Glomerular endothelial cell (primary cell): ENCODE measurements at places on chromosomes 7 and 10. TPM values are rescaled to one million over a fixed set of nuclear protein-coding genes. Genes with fewer than 3 reads are reported as not detected.

Gene DNAH11
- under 0.01 and 3.4 TPM in 2 replicates for total RNA-seq

DNA sequence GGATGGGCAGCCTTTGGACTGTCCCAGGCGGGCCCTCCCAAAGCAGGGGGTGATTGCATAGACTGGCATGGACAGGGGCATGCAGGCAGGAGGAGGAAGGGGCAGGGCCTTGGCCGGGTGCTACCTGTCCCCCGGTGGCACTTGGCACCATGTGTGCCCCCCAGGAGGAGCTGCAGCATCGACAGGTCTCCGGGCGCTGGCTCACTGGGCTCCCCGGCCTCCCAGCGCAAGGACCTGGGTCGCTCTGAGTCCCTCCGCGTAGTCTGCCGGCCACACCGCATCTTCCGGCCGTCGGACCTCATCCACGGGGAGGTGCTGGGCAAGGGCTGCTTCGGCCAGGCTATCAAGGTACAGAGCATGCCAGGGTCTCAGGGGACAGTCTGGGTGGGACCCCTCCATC lies 23.2 kb downstream of the LIMK1 start:
- no peak for DNase-seq

DNA sequence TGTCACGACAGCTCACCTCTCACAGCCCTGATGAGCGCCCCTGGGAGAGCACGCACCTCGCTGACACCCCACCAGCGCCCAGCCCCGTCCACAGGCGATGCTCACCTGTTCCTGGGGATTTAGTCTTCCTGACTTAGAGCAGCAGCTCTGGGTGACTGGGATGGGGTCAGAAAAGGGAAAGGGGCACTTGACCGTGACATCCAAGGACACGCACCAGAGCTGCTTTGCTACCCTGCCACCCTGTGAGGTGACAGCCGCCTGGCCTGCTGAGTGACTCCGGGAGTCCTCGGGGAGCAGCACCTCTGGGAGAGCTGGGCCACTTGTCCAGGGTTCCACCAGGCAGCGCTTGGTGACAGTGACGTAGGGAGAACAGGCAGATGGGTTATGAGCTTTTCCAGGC lies 148.2 kb downstream of the PRKAG2 start:
- DNase-seq: no peak

DNA sequence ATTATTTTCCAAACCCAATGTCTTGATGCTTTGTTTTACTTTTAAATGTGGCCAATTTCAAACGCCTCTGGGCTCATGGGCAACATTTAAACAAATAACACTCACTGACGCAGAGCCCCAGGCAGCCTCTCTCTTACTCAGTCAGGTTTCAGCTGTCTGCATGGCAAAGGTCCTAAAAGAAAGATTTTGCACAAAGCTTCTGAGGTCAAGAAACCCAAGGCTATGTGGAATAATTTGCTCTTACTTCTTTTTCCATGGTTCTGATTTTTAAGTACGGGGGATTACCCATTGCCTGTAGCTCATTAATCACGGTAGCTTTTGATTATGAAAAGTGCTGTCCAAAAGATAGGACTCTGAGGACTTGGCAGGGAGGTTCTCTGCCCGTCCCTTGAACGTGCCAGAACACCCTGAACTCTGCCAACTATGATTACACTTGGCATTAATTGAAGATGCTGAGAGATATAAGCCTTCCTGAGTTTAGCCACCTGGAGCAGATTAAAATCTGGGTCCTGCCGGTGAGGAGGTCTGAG lies 14.1 kb upstream of the MSRB2 start:
- no peak for DNase-seq

Gene NYAP1
- total RNA-seq: 2.5 and 3.6 TPM in 2 replicates

GRCh38 chr10:104608091-104608828 lies 32.8 kb upstream of the SORCS3 start:
- DNase-seq: no peak

DNA sequence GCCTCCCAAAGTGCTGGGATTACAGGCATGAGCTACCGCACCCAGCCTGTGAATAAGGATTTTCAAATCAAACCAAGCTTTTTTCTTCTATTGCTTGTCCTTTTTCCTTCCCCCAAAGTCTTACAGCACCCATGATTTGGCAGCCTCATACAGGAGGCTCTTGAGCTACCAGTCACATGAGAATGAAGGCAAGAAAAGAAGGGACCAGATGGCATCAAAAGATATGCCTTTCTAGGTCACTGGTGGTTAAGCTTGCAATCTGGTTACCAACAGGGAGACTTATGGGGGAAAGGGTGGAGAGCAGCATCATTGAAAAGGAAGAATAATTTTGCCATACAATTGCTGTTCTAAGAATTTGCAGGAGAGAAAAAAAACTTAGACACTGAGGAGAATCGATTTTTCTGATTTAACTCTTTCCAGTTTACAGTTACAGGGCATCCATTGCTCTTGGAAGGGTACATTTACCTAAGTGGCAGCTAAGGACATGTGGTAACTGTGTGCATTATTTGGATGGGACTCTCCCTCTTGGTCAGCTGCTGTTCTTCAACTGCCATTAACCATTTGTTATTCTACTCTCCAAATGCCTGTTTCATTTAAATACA lies 29.5 kb downstream of the SMNDC1 start:
- no peak for DNase-seq

GRCh38 chr7:123734498-123734897 lies 14.3 kb downstream of the WASL start:
- no peak for DNase-seq

- no peak for DNase-seq
These were observed 712 bp upstream of the CPVL start for GRCh38 chr7:29146888-29147609.

Gene RASSF4
- 8.9 and 20.4 TPM in 2 replicates for total RNA-seq

- no peak for DNase-seq
These were observed 164.9 kb upstream of the HGF start for GRCh38 chr7:81934596-81935301.

Gene PNLIPRP3
- not detected in 2 replicates for total RNA-seq

Gene MOGAT3
- not detected in 2 replicates for total RNA-seq

DNA sequence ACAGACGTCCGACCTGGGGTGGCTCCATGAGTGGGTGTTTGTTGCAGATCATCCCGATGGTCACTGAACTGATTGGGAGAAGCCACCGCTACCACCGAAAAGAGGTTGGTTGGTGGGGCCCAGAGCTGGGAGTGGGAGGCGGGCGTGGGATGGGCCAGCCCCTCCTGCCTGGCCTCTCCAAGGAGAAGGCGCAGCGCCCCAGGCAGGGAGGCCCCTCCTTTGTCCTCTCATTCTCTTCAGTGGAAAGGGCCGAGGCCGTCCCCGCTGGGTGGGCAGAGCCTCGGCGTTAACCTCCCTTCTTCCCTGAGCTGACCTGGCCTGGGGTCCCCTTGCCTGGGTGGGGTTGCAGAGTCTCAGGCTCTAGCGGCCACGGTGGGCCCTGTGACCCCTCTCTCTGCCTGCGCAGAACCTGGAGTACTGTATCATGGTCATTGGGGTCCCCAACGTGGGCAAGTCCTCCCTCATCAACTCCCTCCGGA lies 5.2 kb downstream of the MTG1 start:
- DNase-seq: no peak

Gene RET
- 0.44 and 2.3 TPM in 2 replicates for total RNA-seq

DNA sequence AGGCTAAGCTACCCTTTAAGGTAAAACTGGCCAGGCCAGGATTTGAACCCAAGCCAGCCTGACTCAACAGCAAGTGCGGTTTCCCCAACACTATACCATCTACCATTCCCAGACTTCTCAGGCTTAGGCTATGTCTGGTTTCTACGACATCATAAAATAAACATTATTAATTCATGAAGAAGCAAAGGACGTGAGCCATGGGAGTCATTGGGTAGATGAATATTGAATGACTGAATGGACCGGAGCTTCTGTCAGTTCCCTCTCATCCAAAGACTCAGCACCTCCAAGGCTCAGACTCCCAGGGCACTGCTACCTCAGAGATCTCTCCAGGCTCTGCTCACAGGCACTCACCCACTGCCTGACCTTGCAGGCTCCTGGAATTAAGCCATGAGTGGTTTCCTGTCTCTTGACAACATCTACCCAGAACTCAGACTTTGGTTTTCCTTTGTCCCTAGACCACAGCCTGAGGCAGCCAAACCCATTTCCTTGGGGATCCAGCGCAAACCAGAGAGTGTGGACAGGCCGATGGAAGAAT lies 64.6 kb upstream of the STEAP1B start:
- no peak for DNase-seq

DNA sequence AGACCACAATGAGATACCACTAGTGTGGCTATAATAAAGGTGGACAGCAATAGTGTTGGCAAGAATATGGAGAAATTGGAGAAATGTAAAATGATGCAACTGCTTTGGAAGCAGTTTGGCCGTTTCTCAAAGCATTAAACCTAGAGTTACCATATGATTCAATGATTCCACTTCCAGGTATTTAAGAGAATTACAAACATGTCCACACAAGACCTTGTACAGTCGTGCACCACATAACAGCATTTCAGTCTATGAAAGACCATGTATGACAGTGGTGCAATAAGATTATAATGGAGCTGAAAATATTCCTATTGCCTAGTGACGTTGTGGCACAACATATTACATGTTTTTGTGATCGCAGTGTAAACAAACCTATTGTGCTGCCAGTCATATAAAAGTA lies 29.6 kb downstream of the CCDC172 start:
- DNase-seq: no peak

DNA sequence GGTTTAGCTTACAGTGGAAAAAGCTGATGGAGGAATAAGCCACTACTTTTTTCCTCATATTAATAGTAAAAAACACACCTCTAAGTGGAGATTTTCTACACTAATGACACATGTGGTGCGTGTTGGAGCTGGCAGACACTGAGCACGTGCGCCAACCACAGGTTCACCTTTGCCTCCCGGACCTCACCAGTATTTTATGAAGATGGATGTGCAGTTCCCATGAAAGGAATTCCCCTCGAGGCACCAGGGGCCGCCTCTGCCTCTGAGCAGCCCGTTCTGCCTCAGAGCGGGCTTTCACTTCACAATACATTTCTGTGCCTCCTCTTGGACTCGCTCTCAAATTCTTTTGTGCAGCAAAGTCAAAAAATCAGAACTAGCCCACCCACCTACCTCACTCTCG lies 477.5 kb upstream of the ADARB2 start:
- no peak for DNase-seq

Gene CYP3A4
- not detected in 2 replicates for total RNA-seq

DNA sequence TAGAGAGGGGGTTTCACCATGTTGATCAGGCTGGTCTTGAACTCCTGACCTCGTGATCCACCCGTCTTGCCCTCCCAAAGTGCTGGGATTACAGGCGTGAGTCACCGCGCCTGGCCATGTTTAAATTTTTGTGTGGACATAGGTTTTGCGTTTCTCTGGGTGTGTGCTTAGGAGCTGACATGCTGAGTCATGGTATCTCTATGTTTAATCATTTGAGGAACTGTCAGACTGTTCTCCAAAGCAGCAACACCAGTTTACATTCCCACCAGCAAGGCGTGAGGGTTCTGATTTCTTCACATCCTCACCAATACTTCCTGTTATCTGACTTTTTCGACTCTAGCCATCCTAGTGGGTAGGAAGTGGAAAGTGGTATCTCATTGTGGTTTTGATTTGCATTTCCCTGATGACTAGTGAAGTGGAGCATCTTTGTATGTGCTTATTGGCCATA lies 153.7 kb downstream of the DNAJB6 start:
- DNase-seq: no peak

Gene CDK5
- total RNA-seq: 19.1 and 21.1 TPM in 2 replicates

Gene PLPP4
- 3.9 and 11.1 TPM in 2 replicates for total RNA-seq

Gene CTTNBP2
- total RNA-seq: 1.5 and 3.9 TPM in 2 replicates

GRCh38 chr7:16528520-16528919 lies 1.9 kb downstream of the LRRC72 start:
- peak; percentile 7 for DNase-seq

DNA sequence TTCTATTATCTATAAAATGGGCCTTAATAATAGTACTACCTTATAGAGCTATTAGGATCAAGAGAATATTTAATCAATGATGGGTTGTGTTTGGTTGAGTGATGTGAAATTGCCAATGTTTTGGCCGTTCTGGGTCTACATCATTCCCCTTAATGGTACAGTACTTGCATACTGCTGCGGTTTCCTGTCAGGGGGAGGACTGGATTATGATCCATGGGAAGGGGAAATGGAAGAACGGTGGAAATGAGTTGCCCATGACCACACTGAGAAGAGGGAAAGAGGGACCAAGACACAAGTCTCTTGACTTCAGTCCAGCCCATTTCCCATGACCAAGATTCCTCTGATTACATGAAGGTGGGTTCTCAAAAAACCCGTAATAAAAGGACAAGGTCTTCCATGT lies 999 bp upstream of the MRPS24 start:
- no peak for DNase-seq

Gene OR2A1
- not detected in 2 replicates for total RNA-seq

GRCh38 chr10:92778091-92778490 lies 70.2 kb upstream of the EXOC6 start:
- no peak for DNase-seq

GRCh38 chr10:65940105-65940504 lies 985.7 kb upstream of the LRRTM3 start:
- no peak for DNase-seq

DNA sequence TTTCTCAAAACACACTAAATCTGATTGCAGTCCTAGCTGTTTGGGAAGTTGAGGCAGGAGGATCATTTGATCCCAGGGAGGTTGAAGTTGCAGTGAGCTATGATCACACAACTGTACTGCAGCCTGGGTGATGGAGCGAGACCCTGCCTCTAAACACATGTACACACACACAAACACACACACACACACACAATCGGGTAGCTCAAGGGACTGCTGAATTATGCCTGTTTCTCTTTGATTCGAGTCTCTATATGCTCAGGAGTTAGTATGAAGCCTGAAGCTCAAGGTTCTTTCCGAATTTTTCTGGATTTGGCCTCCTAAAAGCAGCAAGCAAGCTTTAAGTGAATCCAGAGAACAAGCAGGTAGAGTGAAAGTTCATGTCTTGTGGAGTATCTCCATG lies 22.5 kb downstream of the PRTFDC1 start:
- DNase-seq: no peak

Gene BZW2
- 98.5 and 115 TPM in 2 replicates for total RNA-seq

Gene COL13A1
- total RNA-seq: 20.1 and 38.7 TPM in 2 replicates

Gene PARD3
- 23.0 and 29.7 TPM in 2 replicates for total RNA-seq

DNA sequence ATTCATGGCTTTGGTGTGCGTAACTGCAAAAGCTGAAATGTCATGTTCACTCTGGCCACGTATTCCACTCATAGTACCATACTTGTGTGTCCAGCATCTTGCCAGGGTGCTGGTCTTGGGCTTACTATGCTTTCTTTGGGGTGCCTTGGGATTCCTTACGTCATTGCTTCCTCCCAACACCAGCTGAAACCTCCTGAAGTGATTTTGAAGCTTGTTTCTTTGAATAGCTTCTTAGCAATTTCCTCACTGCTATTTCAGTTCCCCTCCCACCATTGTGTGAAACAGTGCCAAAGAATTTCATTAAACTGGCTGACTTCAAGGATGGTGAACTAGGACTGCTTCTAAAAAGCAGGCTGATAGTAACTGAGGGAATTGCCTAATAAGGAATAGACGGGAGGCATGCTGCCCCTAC lies 36.9 kb downstream of the ENTPD1 start:
- peak; percentile 92 for DNase-seq

Gene MEIG1
- not detected in 2 replicates for total RNA-seq
